Cerebellar cortex (tissue), 1 donor: ENCODE measurements at places on chromosomes 1 and 21.

DNA sequence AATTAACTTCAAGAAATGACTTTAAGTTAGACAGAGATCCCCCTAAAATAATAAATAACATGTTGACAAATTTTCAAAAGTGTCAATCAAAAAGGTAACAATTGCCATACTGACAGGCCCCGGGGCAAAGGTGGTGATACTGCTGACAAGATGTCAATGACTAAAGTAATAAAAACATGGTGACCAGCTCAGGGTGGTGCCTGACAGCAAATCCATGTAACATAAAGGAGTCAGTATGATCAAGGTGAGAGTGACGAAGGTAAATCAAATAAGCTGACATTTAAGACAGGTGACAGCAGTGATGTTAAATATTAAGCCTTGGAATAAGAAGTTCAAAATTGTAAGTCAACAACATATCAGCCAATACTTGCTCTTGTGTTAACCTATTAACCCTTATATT is 387.5 kb downstream of the DPYD start:
- DNase-seq = no peak

GRCh38 chr21:31945141-31945540 is 72.3 kb downstream of the HUNK start:
- DNase-seq = no peak

GRCh38 chr1:151720974-151721787 is at the start of gene RIIAD1:
RIIAD1 (plus strand) TSS chr1:151721522; CDS start chr1:151721537, 15 bp downstream.
- DNase-seq = peak; percentile 42

DNA sequence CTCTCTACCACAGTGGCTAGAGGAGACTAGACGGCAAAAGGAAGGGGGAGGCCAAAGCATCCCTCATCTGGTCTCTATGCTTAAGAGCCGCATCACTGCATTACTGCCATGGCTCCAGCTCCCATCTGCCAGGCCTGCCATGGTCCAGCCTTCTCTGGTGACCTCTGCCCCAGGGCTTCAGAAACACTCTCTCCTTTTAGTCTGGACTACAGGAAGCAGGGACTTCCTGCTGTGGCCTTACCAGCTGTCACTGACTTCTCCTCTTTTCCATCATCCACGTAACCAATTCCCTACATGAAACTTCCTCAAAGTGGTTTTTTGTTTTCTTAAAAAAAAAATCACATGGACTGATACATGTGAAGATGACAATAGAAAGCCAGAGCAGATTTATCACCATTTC is 323.1 kb upstream of the NFIA start:
- no peak for DNase-seq

DNA sequence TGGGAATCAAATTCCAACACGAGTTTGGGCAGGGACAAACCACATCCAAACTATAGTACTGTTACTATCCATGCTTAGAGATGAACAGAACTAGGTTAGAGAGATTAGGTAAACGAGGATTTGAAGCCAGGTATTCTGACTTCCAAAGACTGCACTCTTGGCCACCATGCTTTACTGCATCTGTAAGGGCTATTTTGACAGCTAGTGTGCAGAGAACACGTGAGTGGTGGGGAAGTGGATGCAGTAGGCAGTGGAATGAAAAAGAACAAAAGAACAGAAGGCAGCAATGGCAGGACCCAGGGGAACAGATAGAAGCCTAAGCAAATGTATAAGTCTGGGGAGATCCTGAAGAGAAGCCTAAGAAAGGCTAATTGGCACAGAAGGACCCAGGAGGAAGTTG is 59.1 kb upstream of the GJA8 start:
- DNase-seq = no peak

- DNase-seq = no peak
Measured at GRCh38 chr1:22241250-22241649, 98.4 kb upstream of the WNT4 start.

DNA sequence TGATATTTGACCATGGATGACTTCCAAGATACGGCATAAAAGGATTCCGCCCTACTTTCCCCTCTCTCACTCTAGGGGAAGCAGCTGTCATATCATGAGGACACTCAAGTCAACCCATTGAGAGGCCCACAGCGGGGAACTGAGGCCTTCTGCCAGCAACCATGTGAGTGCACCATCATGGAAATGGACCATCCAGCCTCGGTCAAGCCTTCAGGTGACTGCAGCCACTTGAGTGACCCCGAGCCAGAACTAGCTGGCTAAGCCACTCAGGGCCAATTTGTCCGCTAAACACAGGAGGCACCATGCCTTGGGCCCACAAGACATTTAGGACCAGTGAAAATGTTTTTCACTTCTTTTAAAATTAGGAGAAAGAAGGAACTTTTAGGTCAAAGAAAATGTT is 11.1 kb upstream of the GJB5 start:
- DNase-seq = no peak

- no peak for DNase-seq
Measured at GRCh38 chr1:82907313-82907712, 1091.6 kb downstream of the TTLL7 start.

DNA sequence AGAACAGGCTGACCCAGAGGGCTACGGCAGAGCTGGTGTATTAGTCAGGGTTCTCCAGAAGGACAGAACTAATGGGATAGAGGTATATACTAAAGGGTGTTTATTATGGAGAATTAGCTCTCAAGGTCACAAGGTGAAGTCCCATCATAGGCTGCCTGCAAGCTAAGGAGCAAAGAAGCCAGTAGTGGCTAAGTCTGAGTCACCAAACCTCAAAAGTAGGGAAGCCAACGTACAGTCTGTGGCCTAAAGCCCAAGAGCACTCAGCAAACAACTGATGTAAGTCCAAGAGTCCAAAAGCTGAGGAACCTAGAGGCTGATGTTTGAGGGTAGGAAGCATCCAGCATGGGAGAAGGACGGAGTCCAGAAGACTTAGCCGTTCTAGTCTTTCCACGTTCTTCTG is 179.2 kb downstream of the BACH1 start:
- no peak for DNase-seq

- no peak for DNase-seq
Measured at GRCh38 chr21:37181059-37181458, 86.1 kb downstream of the VPS26C start.

GRCh38 chr1:15573477-15573876 is 11.4 kb downstream of the AGMAT start:
- DNase-seq = no peak

- DNase-seq = no peak
Measured at GRCh38 chr1:222926566-222926965, 111.7 kb downstream of the DISP1 start.

DNA sequence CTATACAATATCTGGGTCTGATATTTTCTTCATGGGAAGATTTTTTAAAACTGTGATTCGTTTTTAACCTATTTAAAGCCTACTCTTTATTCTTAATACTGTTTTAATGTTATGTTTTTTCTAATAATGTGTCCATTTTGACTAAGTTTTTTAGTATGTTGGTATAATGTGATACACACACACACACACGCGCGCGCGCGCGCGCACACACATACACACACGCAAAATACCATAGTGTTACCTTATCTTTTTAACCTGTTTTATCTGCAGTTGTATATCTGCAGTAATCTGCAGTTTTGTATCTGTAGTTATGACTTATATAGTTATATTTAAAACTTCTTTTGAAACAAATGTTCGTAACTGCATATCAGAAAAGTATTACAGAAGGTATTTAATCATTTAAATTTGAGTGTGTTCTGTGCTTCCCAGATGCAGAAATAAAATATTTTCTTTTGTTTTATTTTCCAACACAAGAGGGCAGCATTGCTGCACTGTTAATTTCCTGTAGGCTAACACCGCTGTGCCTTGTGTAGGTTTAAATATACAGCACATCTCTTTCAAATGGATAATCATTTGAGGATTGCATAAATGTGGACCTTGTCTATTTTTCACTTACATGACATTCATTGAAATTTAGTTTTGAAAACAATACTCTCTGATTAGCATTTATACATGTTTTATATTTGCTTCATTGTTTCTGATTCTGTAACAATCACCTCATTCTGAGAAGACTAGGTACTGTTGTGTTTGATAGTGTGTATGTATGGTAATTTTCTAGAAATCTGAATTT is 166.1 kb downstream of the PDE4B start:
- peak; percentile 70 for DNase-seq

GRCh38 chr1:22944346-22945055 is 28.2 kb downstream of the LACTBL1 start:
- no peak for DNase-seq

DNA sequence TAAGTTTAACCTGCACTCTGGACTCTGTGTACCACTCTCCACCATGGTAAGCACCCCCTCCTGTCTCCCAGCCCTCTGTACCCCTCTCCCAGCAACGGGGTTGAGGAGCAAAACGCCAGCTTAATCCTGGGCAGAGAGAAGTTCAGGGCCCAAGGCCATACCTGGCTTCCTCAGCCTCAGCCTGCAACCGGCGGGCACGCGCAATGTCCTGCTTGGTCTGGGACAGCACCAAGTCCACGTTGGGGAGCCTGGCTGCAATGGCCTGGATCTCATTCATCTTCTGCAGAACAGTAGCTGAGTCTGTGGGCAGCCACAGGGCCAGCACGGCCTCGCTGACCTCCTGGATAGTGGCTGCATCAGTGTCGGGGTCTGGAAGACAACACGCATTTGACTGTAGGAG is 33.9 kb downstream of the LAMB3 start:
- no peak for DNase-seq

GRCh38 chr21:17343055-17343454 is 169.8 kb upstream of the CXADR start:
- no peak for DNase-seq

DNA sequence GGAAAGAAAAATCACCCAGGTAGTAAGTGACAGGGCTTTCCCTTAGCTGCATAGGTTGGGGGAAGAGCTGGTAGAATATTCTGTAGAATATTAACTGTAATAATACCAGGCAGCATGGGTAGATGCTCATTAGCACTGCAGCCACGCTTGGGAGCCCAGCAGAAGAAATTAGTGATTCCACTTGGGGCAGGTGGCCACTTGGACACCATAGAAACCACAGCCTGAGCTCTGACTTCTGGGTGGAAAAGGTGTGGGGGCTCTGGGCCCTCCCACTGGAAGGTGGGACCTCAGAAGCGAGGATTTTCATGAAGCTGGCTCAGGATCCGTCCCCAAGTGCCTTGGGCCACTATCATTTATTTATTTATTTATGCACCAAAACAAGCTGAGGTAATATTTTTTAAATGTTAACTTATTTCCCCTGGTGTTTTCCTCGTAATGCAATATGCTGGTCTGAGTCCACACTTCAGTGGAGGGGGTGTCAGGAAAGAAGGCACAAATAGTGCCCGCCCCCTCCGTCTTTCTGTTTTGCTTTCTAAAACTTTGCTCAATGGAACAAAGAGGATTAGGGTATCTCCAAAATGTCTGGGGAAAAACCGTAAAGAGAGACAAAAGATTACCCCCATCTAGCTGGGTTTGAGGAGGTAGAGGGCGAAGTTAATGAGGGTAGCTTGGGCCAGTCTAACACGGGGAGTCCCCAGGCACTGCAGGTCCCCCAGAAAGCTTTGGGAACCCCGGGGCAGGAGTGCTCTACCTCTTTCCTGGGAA is 75.2 kb upstream of the GADD45A start:
- DNase-seq = no peak

- no peak for DNase-seq
Measured at GRCh38 chr1:229204921-229205777, 65.8 kb upstream of the RAB4A start.

GRCh38 chr21:25568246-25568645 is 39.0 kb downstream of the MRPL39 start:
- DNase-seq = no peak

GRCh38 chr1:227759341-227760300 is 24.4 kb downstream of the SNAP47 start:
- DNase-seq = no peak

DNA sequence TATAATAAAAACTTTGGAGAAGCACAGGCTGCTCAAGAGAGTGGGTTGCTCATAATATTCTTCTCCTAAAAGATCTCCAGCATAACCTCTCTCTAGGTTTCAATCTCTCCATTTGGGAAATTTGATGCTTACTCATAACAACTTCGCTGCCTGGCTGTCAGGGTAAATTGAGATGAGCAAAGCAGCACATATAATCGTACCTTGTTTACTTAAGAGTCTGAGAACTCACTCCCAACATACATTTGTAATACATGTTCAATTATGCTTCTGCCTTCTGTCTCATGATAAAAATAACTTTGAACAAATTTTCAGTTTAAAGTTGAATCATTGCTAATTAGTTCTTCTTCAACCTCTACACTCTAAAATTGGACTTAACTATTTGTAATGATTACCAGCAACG is 68.9 kb downstream of the DUSP10 start:
- DNase-seq = no peak

- DNase-seq = no peak
Measured at GRCh38 chr1:57017717-57018116, 51.9 kb upstream of the C8B start.

DNA sequence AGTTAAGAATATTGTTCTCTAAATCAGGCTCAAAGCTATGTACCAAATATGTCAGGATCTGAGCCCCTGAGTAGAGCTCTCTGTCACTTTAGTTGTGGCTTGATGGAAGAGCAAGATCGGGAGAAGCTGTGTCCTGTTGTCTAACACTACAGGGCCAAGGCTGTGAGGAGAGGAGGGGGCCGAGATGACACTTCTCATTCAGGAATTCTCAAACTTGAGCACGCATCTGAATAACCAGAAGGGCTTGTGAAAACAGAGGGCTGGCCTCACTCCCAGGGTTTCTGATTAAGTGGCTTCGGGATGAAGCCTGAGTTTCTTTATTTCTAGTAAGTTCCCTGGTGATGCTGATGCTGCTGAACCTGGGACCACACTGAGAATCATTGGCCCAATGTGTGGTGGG is 209.2 kb upstream of the DAB1 start:
- DNase-seq = no peak

GRCh38 chr1:216531263-216532239 is 108.3 kb upstream of the USH2A start:
- no peak for DNase-seq

GRCh38 chr1:25478633-25479032 is 47.9 kb downstream of the MACO1 start:
- DNase-seq = no peak

DNA sequence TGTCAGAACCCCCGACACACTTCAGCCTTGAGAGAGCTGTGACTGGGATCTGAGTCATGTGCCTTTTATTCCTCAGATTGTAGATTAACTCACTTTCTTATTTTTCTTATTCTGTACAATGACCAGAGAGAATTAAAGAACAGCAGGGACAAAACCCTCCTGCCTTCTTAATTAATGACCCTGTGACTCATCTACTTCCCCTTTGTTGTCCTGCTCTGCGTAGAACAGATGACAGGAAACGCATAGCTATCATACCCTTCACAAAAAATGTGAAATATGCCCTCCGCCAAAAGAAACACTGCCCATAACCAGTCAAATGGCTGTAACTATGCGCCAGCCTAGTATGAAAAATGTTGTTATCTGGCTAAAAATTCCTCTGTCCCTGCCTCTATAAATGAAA is 9.1 kb upstream of the PADI2 start:
- no peak for DNase-seq
